Activated naive CD4-positive, alpha-beta T cell treated with anti-CD3 and anti-CD28 coated beads, Interleukin-2, amount 50 U/mL, for 72 hours (primary cell): ENCODE measurements at places on chromosomes 3 and 15. TPM values are rescaled to one million over a fixed set of nuclear protein-coding genes. Genes with fewer than 3 reads are reported as not detected.

Gene IGF2BP2
- total RNA-seq, result 2.9 TPM

Gene GPR62
- not detected for total RNA-seq

Gene LRRK1
- 1.4 TPM for total RNA-seq

Gene CLPX
- 84.1 TPM for total RNA-seq

Gene MUC20
- 3.6 TPM for total RNA-seq

Gene ZWILCH
- 28.1 TPM for total RNA-seq

Gene NEK10
- 0.74 TPM for total RNA-seq

Gene CLDN18
- total RNA-seq, result not detected

Gene FAIM
- 2.1 TPM for total RNA-seq

Gene SPATA12
- total RNA-seq, result not detected

Gene GOLGA8K
- 0.55 TPM for total RNA-seq

Gene PEX11A
- 5.0 TPM for total RNA-seq

Gene ABHD17C
- total RNA-seq, result 7.8 TPM

Gene ADGRG7
- total RNA-seq, result not detected

Gene APOD
- total RNA-seq, result 0.54 TPM
